ENCODE measurements at places on chromosomes 11 and 22.

- no peak for DNase-seq
Observed at GRCh38 chr11:35413598-35413997, 5.8 kb downstream of the SLC1A2 start.

DNA sequence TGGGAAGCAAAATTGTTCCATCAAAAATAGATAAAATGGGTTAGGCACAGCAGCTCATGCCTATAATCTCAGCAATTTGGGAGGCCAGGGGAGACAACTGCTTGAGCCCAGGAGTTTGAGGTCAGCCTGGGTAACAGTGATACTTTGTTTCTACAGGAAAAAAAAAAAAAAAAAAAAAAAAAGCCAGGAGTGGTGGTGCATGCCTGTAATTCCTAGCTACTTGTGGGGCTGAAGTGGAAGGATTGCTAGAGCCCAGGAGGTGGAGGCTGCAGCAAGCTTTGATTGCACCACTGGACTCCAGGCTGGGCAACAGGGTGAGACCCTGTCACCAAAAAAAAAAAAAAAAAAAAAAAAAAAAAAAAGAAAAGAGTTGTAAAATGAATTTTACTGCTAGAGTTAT, 49.6 kb downstream of the KIF18A start:
- DNase-seq = no peak

GRCh38 chr11:11580841-11581411, 40.9 kb downstream of the GALNT18 start:
- DNase-seq = no peak

- no peak for DNase-seq
Observed at GRCh38 chr11:100793525-100793924, 106.4 kb downstream of the ARHGAP42 start.

DNA sequence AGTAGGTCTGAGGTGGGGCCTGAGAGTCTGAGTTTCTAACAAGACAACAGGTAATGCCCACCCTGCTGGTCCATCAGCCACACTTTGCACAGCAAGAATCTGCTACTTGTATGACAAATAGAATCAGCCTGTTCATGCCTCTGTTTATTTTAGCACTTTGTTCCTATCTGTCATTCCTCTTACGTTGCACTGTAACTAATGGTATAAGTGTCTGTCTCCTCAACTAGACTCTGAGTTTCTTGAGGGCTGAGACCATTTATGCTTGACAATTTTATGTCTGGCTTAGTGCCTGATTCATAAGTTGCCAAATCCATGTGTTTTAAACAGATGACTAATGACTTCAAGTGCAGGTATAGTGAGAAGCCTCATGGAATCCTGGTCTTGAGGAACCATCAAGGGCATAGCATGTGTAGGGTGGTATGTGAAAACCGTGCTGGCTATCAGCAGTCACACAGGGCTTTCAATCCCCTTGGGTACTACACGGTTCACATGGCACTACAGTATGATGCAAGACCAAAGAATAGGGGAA, 209.7 kb downstream of the C11orf91 start:
- no peak for DNase-seq

DNA sequence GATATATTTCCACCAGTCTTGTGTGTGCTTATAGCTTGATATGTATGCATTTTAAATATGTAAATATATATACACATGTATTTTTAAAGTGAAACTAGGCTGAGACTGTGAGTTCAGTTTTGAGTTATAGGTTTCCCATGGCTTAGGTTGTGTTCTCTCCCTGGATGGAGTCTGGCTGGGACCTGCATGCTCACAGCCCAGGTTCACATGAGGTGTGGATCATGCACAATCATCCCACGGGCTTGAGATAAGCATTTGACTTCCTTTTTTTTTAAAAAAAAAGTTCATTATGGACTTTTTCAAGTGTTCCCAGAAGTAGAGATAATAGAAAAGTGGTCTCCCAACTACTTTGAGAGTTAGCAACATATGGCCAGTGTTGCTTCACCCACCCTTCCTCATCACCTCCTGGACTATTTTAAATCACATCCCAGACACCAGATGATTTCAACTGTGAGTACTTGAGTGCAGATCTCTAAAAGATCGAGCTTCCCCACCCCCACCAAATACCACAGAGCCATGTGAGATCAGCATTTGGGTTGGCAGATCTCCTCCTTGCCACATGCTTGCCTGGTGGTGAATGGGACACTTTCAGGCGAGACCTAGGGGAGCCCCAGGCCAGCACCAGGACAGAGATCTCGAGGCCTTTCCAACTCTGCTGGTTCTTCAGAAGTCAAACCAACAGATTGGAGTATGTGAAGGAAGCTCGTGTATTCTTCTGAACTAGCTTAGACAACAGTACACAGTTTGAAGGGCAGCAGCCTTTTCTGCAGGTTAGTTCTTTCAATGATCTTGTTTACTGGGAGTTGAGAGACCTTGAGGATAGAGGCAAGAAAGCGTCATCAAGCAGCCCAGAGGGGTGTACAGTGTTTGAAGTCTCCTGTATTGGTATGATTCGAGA, 15.9 kb downstream of the MED15 start:
- DNase-seq = no peak

DNA sequence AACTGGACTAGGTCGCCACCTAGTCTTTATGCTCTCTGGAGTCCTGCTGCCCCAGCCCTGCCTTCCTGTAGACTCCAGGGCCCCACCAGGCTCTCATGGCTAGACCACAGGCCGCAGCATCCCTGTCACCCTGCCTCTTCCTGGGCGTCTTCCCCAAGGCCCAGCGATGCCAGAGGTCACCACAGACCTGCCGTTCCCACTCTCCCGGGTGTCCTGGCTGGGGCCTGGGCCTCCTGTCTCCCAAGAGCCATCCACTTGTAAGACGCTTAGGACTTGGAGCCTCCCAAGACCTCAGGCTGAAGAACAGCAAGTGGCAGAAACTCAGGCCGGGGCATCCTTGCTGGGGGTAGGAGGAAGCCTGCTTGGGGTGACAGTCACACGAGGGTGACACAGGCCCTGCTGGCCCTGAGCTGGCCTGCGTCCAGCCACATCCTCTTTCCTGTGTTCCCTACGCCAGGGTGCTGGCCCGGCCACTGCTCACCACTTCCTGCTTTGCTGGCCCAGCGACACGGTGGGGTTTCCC, 2.0 kb upstream of the TCIRG1 start:
- DNase-seq = no peak

- DNase-seq = no peak
Observed at GRCh38 chr22:40635940-40636379, 559 bp downstream of the MRTFA start.

GRCh38 chr22:47393191-47393590, 630.7 kb downstream of the TBC1D22A start:
- no peak for DNase-seq

DNA sequence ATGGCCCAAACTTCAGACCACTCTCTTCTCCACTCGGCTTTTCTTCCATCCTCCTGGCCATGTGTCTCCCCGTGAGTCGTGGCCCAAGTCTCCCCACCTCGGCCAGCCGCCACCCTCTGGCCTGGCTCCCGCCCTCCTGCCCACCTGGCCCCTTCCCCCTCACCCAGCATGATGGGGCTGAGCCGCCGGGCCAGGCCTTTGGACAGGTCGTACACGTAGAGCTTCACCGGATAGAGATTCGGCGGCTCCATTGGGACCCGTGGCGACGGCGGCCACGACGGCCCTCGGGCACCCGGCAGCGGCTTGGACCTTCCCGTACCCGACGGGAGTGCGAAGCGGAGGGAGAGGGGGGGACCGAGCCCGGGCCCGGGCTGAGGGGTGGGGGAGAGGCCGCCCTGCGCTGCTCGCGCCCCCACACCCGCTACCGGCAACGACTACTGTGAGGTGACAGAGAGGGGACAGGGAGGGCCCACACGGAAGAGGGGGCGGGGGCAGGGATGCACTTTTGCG, at the start of gene DESI1:
Gene DESI1 (minus strand): TSS at position 455 of the 510 bp plus-strand sequence. CDS start 204 bp downstream, at position 251.
- no peak for DNase-seq

GRCh38 chr11:66322732-66323427, 6.0 kb upstream of the CD248 start:
- DNase-seq = no peak

All from naive thymus-derived CD8-positive, alpha-beta T cell (primary cell).